GM23338 (cell line): ENCODE measurements at places on chromosomes 12 and 14. TPM values are rescaled to one million over a fixed set of nuclear protein-coding genes. Genes with fewer than 3 reads are reported as not detected.

DNA sequence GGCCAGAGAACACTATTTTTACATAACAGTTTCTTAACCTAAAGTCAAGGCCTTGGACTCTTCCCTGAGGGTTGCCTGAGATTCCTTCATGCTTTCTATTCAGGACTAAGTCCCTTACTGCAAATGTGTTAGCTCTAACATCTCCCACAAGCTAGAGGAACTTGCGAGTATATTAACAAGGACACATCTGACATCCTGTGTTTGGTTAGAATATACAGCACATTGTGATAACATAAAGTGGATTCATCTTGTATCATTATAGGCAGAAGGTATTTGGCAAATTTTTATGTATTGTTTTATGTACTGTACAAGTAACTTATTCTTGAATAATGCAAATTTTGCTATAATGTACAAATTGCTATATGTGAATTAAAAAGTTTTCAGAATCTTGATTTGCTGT lies 45.5 kb downstream of the SH2B3 start:
- DNase-seq: no peak

Gene FIGNL2
- 4.1 and 5.2 TPM in 2 replicates for total RNA-seq

DNA sequence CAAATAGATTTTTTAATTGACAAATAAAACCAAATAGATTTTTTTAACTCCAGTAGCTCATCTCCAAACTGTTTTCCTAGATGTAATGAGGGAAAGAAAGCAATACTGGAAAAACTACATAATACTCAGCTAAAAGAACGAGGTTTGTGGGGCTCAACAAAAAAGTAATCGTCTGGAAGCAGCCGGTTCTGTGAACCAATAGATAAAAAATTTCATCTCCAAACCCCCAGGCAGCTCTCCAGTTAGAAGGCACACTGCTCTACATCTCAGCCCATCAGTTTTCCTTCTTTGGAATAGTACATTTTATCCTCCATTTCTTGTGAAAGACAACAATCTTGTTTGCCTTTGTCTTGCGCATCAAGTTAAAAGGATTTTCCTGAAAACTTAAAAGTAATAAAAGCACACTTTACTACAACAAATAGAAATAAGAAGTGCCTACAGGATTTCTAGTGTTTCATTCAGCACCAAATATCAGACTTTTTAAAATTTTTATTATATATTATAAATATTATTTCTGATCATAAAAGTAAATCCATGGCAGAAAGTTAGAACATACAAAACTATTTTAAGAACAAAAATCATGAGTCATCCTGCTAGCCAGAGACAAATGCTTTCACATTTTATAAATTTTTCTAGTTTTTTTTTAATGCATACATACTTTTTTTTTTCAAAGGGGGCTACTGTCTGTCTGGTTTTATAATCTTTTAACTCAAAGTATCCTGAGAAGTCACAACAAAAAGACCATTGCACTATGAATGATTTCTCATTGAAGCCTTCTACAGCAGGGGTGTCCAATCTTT lies 67.7 kb downstream of the EPS8 start:
- DNase-seq: no peak

DNA sequence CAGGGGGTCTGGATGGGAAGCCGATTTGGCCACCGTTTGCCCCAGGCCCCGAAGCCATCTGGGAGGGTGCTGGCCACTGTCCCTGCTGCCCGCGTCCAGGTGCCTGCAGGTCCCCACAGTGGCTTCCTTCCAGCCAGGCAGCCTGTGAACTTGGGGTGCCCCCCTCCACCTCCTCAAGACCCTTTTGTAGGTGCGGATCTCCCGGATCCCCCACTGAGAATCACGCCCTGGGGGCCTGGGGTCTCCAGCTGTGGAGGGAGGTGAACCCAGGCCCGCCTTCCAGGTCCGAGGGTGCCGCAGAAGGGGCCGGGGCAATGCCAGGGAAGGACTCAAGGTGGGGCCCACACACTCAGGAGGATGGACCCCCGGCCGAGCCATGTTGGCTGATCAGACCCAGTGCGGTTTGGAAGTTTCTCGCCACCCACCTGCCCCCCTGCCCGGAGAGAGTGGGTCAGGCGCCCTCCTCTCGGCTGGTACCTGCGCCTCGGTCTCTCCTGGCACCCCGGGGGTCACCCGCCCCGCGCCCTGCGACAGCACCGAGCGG lies 1.7 kb downstream of the MMP17 start:
- DNase-seq: no peak

DNA sequence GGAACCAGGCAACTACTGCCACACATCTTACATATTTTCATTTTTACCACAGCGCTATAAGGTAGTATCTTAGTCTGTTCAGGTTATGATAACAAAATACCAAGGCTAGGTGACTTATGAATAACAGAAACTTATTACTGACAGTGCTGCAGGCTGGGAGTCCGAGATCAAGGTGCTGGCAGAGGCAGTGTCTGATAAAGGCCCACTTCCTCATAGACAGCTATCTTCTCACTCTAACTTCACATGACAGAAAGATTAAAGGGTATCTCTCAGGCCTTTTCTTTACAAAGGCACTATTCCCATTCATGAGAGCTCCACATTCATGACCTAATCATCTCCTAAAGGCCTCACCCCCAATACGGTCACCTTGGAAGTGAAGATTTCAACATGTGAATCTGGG lies 59.8 kb upstream of the MDM1 start:
- DNase-seq: no peak

Gene EGLN3
- total RNA-seq: 42.9 and 44.4 TPM in 2 replicates

GRCh38 chr14:86521843-86522242 lies 991.9 kb downstream of the FLRT2 start:
- no peak for DNase-seq

Gene GPR162
- 3.0 and 5.0 TPM in 2 replicates for total RNA-seq

Gene SERPINA9
- total RNA-seq: not detected in 2 replicates
